ENCODE measurements at places on chromosomes 2 and 18.

DNA sequence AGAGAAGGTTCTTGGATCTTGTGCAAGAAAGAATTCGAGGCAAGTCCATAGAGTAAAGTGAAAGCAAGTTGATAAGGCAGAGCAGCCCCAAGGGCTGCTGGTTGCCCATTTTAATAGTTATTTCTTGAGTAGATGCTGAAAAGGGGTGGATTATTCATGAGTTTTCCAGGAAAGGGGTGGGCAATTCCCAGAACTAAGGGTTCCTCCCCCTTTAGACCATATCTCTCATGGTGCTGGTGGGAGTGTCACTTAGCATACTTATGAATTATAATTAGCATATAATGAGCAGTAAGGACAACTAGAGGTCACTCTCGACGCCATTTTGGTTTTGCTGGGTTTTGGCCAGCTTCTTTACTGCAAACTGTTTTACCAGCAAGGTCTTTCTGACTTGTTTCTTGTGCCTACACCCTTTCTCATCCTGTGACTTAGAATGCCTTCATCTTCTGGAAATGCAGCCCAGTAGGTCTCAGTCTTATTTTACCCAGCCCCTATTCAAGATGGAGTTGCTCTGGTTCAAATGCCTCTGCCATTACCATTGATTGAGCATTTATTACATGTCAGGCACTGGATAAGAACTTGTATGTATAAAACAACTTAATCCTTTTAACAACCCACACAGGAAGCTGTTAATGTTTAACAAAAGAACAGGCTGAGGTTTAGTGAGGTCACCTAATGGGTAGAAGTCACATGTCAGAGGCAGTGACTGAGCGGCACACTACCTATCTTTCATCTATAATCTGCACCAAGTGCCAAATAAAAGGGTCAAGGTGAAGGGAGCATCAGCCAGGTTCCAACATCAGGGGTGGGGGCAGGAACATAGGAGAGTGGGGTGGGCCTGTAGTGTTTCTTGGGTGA, 250.9 kb downstream of the ICOS start:
- no peak for DNase-seq

DNA sequence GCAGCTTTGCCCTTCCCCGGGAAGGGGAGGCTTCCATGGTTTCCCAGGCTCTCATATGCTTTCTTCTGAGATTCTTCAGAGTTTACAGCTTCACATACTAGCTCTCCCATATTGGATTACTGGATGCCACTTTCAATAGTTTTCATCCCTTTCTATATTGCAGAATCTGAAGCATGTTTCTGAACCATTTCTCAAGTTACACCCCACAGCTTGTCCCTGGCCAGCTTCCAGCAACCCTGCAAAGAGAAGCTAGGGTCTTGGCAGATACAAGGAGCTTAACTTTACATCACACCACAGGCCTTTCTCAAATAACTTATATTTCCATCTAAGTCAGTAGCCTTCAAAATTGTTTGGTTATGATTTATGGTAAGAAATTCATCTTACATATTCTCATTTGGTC, 39.6 kb downstream of the LHCGR start:
- DNase-seq: no peak

GRCh38 chr18:37505321-37505720, 60.3 kb downstream of the CELF4 start:
- DNase-seq: no peak

- no peak for DNase-seq
Observed at GRCh38 chr2:65057054-65057375, 799 bp downstream of the CEP68 start.

DNA sequence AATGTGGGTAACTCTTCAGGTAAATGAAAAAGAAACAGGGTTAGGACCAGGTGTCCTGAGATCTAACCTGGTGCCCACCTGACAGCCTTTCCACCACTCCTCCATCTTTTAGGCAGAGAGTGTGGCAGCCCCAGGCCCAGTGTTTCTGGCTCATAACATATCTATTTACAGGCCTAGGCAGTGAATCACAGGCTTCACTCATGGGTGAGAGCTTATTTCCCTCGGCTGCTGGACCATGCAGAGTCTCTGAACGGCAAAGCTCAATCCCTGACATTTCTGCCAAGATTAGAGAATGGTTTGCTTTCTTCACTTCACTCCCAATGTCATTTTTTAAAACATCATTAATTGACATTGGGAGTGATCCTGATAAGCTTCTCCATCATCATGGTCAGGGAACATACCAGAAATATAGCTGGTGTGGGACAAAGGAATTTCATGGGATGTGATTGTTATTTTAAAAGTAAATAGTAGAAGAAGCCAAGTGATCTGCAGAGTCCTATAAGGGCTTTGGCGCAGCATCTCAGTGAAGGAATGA, 323.9 kb downstream of the SETBP1 start:
- DNase-seq: no peak

GRCh38 chr18:54529444-54529843, 61.6 kb upstream of the DYNAP start:
- DNase-seq: no peak

- DNase-seq: no peak
Observed at GRCh38 chr18:3596637-3597384, 146.8 kb downstream of the TGIF1 start.

- no peak for DNase-seq
Observed at GRCh38 chr2:52238782-52239181, 1206.8 kb upstream of the NRXN1 start.

DNA sequence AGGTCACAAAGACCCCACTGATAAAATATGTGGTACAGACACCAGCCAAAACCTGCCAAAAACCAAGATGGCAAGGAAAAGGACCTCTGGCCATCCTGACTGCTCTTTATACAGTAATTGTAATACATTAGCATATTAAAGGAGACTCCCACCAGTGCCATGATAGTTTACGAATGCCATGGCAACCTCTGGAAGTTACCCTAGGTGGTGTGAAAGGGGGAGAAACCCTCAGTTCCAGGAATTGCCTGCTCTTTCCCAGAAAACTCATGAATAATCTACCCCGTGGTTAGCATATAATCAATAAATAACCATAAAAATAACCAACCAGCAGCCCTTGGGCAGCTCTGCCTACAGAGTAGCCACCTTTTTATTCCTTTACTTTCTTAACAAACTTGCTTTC, 129.8 kb upstream of the EPB41L3 start:
- DNase-seq: no peak

DNA sequence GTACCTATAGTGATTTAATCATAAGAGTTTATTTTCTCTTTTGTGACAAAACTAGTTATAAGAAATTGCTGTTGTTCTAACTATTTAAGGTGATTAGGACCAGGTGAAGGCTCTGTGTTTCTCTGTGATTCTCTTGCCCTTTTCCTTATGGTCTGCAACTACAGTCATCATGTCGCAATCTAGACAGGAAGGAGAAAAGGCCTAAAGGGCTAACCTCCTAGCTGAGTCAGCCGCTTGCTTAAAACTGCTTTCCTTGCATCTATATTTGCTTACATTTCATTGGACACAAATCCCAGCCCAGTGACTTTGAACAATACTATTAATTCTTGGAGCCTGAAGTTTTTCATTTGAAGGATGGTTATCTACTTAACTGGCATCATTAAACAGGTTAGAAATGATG, 93.1 kb downstream of the PIK3C3 start:
- DNase-seq: no peak

DNA sequence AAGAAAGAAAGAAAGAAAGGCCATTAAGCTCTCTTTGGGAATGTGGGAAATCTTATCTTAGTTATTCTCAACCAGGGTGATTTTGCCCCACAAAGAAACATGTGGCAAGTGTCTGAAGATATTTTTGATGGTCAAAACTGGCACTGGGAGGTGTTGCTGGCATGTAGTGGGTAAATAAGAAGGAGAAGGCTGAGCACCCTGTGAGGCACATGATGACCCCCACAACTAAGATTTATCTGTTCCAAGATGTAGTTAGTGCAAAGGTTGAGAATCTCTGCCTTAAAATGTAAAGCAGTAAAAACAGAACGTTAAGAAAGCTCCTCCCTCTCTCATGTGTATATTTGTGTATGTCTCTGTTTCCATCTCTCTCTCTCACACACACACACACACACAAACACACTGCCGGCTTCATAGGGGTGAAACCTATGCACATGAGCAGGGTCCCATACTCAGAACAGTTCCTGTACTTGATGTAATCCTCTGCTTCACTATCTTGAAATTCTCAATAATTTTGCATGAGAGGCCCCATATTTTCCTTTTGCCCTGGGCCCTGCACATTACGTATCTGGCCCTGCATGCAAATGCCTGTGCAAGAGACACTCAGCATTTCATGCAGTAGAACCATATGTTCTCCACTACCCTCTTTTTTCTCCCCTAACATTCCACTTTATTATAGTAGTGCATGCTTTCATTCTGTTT, 94.3 kb downstream of the MREG start:
- DNase-seq: no peak

GRCh38 chr2:47189635-47190034, 34.5 kb upstream of the STPG4 start:
- DNase-seq: no peak

GRCh38 chr2:99682275-99683060, 192.7 kb upstream of the REV1 start:
- DNase-seq: no peak

GRCh38 chr18:10838553-10838952, 310.8 kb downstream of the PIEZO2 start:
- DNase-seq: no peak

- DNase-seq: no peak
Observed at GRCh38 chr18:1526991-1527390, 622.3 kb downstream of the ADCYAP1 start.

DNA sequence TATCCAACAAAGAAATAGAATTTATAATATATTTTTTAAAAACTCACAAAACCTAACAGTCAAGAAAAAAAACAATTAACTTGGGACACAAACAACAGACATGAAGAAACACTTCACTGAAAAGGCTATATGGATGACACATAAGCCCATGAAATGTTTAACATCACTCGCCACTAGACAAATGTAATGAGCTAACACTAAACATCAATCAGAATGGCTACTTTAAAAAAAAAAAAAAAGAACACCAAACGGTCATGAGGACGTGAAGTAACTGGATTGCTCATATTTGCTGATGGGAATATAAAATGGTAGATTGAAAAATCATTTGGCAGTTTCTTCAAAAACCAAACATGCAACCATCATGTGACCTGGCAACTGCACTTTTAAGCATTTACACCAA, 97.3 kb upstream of the RGPD4 start:
- no peak for DNase-seq

DNA sequence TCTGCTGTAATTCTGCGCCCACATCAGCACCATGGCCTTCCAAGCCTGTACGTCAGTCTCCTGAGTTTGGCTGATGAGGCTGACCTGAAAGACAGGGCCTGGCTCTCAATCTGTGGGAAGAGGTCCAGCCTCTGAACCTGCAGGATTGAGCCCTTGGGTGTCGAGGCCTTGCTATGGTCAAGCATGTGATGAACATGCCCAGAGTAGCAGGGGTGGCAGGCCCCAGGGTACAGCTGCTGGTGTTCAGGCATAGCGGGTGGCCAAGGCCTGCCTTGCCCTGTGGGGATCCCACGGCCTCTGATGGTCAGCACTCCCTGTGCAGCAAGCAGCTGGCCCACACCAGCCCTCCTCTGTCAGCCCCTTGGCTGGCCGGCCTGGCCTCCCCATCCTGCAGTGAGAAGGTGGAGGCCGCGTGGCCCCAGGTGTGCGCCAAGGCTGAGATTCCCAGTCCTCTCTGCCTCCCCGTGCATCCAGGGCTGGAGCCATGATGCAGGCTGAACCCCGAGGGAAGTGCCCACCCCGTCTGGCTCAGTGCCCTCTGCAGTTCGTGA, 298.4 kb downstream of the NDUFA10 start:
- no peak for DNase-seq

DNA sequence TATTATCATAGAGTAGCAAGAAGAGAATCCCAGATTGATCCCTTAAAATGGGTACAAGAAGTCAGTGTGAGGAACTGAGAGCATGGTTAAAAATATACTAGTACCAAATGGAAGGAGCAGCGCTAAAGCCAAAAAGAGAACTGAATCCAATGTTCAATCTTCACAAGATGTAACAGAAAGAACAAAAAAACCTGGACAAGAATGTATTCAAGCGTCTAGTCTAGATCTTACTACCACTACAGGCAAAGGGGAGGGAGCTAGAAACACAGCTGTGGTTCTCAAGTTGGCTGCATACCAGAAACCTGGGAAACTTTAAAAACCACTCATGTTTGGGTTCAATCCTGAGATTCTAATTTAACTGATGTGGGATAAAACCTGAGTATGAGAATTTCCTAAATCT, 57.5 kb downstream of the PIAS2 start:
- DNase-seq: no peak

GRCh38 chr2:168712053-168712452, 90.4 kb upstream of the NOSTRIN start:
- no peak for DNase-seq

GRCh38 chr2:46689993-46690392, 210.6 kb downstream of the TMEM247 start:
- no peak for DNase-seq

DNA sequence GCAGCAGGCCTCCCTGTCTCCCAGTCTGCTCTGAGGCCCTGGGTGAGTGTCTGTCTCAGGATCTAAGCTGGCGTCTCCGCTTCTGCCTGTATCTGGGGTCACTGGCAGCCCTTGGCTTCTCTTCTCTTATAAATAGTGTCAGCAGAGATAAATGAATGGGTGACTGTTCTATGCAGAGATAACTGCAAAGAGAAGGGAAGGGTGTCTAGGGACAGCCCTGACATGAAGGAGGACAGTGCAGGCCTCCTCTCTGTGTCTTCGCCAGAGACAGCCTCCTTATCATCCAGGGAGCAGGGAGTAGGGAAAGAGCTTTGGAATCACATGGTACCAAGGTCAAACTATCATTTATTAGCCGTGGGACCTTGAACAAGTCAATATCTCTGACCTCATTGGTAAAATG, 28.3 kb upstream of the GMPPA start:
- DNase-seq: no peak

- DNase-seq: no peak
Observed at GRCh38 chr2:160076914-160077313, 14.5 kb upstream of the PLA2R1 start.

DNA sequence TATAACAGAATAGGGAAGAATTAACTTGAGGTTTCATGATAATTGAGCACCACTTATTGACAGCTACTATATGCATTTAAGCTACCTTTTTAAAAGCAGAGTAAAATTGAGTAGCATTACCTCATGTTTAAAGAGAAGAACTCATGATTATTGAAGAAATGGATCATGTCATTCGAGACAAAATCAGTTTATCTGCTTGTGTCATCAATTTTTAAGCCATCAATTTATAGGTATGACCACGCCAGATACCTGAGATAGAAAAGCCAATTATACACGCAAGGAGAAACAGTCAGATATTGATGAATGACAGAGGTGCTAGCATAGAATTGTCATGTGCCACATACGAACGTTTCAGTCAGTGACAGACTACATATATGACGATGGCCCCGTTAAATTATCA, 28.4 kb downstream of the DSG2 start:
- no peak for DNase-seq

GRCh38 chr2:103789381-103790095, 1027.7 kb downstream of the TMEM182 start:
- DNase-seq: no peak

DNA sequence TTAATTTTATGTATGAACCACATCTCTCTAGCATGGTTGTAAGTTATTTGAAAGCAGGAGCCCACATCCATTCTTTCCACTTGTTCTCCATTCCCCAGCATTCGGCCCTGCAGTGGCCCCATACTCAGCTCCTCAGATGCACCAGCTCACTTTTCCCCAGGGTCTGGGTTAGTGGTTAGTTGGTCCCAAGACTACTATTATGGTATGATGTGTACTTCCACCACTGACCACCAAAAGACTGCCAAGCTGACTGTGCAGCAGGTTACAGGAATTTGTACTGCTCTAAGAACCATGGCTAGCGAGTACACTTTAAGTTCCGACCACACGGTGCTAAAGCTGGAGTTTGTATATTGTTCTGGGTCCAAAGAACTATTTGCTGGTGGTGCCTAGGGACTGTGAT, 413.6 kb upstream of the TCF4 start:
- DNase-seq: no peak

Measured in stimulated activated CD8-positive, alpha-beta memory T cell treated with anti-CD3 and anti-CD28 coated beads, Interleukin-7, amount 100 ng/mL, for 1 hour (primary cell).